ENCODE measurements at places on chromosomes 3 and 15.

- no peak for DNase-seq
Observed at GRCh38 chr3:40843851-40844548, 319.2 kb downstream of the ZNF621 start.

DNA sequence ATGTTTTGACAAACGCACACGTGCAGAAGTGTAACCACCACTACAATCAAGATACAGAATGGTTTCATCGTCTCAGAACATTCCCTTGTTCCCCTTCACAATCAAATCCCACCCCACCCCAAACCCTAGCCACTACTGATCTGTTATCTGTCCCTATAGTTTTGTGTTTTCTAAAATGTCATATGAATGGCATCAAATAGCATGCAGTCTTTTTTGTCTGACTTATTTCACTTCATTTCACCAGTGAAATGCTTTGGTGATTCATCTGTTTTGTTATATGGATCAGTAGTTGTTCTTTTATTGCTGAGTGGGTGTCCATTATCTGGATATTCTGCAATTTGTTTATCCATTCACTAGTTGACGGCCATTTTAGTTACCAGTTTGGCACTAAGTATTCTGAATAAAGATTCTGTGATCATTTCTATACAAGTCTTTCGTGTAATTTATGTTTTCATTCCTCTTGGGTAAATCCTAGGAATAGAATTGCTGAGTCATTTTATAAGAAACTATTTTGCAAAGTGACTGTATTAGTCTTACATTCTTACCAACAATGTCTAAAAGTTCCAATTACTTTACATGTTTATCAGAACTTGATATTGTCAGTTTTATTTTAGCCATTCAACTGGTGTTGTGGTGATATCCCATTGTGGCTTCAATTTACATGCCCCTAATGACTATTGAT is 232.8 kb downstream of the CLSTN2 start:
- DNase-seq = no peak

DNA sequence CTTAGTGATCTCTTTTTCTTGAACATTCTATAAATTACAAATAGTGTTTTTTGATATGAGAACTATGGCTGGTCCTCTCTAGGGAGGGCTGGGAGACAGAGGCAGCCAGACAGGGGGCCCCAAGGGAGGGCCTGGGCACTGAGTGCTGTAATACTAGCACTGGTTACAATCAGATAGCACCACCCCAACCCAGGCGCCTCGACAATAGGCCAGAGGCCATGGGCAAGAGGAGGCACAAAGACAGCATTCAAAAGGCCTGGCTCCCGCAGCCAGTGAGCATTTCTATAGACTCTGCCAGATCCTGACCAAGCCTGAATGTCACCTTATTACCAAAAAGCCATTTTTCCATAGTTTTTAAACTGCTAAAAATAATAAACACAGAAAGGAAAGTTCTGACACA is 158.5 kb downstream of the THRB start:
- DNase-seq = no peak

- DNase-seq = no peak
Observed at GRCh38 chr3:66662894-66663293, 162.1 kb upstream of the LRIG1 start.

- DNase-seq = no peak
Observed at GRCh38 chr3:62363275-62363674, 10.1 kb downstream of the FEZF2 start.

- DNase-seq = no peak
Observed at GRCh38 chr3:117439812-117440211, 730.2 kb downstream of the TUSC7 start.

GRCh38 chr15:68808091-68808490 is 12.6 kb downstream of the ANP32A start:
- no peak for DNase-seq
